Activated CD4-positive, alpha-beta T cell treated with anti-CD3 and anti-CD28 coated beads, Interleukin-2, amount 10 ng/mL, durations not matched to agents 7 days and 5 days (primary cell): ENCODE measurements at places on chromosomes 1 and 21.

- DNase-seq: no peak
Observed at GRCh38 chr1:184940694-184941409, 33.5 kb downstream of the NIBAN1 start.

DNA sequence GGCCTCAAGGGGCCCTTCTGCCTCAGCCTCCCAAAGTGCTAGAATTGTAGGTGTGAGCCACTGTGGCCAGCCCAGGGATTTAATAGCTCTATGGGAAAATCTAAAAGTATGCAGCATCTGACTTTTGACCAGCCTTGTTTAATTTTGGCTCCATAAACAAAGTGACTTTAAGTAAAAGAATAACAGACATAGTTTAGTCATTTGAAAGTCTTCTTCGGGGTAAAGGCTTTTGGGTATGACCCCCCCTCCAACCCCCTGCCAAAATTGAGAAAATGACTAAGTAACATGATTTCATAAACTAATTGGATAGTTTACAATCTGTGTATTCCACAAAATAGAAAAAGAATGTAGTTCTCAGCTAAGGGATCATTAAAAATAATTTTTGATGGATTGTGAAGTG lies 17.0 kb downstream of the GPBP1L1 start:
- no peak for DNase-seq

- no peak for DNase-seq
Observed at GRCh38 chr1:225277445-225277844, 150.4 kb downstream of the LBR start.

DNA sequence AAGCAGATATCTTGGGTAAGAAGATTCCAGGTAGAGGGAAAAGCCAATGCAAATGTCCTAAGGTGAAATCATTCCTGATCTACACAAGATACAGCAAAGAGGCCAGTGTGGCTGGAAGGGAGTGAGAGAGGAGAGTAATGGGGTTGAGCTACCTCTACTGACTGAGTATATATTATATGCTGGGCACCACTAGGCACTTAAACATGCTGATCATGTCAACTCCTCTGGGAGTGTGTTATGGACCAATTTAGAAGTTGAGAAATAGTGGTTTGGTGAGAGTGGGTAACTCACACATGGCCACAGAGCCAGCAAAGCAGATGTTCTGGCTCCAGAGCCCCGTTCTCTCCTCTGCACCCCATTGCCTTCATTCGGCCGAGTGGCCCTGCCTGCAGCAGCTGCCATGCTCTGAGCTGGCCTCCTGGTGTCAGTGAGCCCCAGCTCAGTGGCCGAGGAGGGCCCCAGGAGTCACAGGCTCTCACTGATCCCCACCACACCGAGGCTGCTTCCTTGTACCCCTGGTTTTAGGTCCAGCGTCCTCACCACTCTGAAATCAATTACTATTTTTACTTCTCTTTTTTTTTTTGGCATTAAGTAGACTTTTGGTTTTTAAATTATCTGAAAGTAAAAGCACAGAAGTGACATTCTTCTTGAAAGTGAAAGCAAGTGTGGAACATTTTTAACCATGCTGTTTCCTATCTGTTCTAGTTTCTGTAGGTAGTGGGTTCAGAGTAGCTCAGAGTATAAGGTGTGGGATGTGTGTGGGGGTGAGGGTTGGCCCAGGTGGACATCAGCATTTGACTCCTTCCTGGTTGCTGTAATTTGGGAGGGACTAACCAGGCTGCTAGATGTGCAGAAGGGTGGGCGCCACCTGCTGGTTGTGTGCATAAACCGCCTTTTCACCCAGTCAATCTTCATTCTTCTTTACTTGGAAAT lies 45.8 kb upstream of the CRNN start:
- peak; percentile 77 for DNase-seq

- no peak for DNase-seq
Observed at GRCh38 chr1:44262816-44263567, 49.7 kb downstream of the DMAP1 start.

- DNase-seq: no peak
Observed at GRCh38 chr21:35565204-35565611, 495.1 kb downstream of the SETD4 start.

- no peak for DNase-seq
Observed at GRCh38 chr1:14929547-14930246, 223.8 kb upstream of the TMEM51 start.

- no peak for DNase-seq
Observed at GRCh38 chr1:4838231-4838630, 183.8 kb downstream of the AJAP1 start.

DNA sequence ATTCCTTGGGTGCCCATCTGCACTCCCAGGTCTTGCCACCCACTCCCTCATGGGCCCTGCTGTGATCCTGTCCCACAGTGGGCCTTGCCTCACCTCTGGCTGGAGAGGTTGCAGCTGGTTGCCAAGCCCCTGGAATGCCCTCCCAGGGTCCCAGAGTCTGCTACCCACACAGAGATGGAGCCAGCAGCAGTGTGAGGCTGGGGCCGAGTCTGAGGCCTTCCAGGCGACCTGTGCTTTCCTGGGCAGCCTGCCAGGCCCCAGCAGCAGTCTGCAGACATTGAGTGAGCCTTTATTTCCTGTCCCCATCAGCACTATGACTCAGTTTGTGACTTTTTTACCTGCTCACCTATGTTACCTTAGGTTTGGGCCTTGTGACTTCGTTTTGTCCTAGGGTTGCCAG lies 25.0 kb upstream of the TSPAN2 start:
- no peak for DNase-seq

- peak; percentile 8 for DNase-seq
Observed at GRCh38 chr1:234260578-234260977, 112.7 kb upstream of the COA6 start.

DNA sequence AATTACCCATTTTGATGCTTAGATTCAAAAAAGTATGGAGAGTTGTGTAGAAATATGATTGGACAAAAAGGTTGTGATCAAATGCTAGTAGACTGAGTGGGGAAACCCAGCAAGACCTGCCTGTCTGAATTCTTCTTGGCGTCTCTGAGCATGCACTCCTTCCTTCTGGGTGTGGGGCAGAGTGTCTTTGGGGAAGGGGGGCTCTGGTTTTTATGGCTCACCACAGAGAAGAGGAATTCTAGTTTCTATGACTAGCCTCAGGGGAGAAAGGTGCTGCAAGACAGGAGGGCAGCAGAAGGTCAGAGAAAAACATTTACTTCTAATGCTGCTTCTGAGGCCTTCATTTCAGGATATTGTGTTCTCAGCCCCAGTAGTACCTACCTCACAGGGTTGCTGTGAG lies 33.9 kb upstream of the PIGC start:
- no peak for DNase-seq
